Muscle of arm (tissue), 14 donors: ENCODE measurements at places on chromosomes 7 and 10. TPM values are rescaled to one million over a fixed set of nuclear protein-coding genes. Genes with fewer than 3 reads are reported as not detected.

The PYROXD2 gene
- polyA plus RNA-seq, result 19.0 TPM

The TAS2R41 gene
- polyA plus RNA-seq, result not detected

The ADAM22 gene
- 14.6 TPM for polyA plus RNA-seq

- DNase-seq, result no peak
Measured at GRCh38 chr7:40882071-40882658, 747.4 kb downstream of the SUGCT start.

DNA sequence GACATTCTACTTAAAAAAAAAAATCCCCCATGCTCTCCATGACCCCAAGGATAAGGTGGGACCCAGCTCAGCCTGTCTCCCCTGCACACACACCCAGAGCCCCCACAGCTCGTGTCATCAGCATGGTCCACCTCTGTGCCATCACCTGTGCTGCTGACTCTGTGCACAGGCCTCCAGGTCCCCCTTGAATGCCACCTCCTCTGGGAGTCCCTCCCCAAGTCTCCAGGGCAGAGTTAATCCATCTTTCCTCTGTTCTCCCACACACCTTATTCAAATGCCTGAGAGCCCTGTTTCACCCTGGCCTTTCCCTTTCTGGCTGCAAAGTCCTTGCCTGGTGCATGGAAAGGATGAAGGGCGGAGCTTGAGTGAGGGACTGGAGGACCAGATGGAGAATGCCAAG, 194.1 kb upstream of the LYZL2 start:
- no peak for DNase-seq

GRCh38 chr10:11993834-11994468, 48.7 kb downstream of the UPF2 start:
- DNase-seq, result no peak

- DNase-seq, result no peak
Measured at GRCh38 chr7:151728286-151728660, 148.6 kb downstream of the PRKAG2 start.

DNA sequence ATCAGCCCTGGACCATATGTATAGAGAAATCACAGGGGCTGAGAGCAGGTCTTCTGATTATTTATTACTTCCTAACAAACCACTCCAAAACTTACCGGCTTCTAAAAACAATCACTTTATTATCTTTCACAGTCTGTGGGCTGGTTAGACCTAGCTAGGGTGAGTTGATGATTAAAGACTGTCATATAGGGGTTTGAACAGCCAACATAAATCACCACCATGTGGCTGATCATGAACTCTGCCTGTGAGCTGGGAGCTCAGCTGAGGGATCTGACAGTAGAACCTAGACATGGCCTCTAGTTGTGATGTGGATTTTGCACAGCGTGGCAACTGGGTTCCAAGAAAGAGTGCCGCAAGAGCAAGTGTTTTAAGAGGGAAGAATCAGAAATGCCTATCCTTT, 305.4 kb downstream of the CSTF2T start:
- no peak for DNase-seq
